Activated CD8-positive, alpha-beta memory T cell treated with anti-CD3 and anti-CD28 coated beads for 24 hours (primary cell): ENCODE measurements at places on chromosomes 6 and 20.

DNA sequence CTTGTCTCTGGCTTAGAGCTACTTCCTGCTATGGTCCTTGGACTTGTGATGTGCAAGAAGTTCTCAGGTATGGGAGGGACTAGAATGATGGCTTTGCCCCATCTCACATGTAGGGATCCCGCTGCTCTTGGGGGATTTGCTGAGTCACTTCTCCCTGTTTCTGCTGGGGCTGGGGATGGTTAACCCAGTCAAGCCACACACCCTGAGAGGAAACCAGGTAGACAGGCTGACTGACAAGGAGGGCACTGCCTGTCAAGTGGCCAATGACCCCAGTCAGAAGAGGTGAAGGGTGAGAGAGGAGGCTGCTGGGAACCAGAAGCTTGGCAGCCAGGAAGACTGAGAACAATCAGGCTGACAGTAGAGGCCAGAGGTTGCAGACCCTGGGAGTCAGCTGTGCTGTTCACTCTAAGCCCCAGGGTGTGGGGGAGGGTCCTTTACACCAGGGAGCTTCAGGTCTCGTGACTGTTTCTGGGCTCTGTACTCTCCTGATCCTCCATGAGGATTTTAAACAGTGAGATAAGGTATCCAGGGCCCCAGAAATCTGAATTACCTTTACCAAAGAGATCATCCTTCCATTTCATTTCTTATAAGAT is 34.6 kb downstream of the HLA-F start:
- no peak for DNase-seq

- no peak for DNase-seq
Measured at GRCh38 chr6:1535295-1535694, 74.4 kb upstream of the FOXC1 start.

DNA sequence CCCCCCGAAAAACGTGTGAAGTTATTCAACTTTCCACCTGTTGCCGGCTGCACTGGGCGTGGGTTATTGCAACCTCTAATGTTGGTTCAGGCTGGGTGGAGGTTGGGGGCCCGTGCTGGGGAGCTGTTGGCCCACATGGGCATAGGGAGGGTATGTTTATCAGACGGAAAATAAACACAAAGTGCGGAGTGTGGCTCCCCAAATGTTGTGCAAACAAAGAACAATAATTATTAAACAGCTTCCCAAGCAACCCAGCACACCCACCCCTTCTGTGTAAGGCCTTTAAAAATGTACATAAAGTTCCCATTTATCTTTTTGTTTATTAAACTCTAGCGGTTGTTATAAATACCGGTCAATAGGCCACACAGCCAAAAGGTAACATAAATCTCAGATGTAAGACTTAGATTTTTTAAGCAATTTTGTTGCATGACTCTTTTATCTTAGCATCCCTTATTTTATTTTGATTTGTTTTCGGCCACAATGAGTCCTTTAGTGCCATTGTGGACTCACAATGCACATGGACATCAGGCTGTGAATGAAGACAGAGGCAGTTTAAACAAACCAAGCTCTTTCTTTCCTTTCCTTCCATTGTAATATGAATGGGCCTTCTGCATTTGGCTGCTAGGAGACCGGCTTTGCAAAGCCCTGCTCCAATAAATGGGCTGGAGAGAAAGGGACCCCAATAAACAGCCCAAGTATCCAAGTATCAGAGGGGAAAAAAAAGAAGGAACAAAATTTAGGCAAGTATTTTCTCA is 6.9 kb upstream of the DLL1 start:
- DNase-seq = no peak

DNA sequence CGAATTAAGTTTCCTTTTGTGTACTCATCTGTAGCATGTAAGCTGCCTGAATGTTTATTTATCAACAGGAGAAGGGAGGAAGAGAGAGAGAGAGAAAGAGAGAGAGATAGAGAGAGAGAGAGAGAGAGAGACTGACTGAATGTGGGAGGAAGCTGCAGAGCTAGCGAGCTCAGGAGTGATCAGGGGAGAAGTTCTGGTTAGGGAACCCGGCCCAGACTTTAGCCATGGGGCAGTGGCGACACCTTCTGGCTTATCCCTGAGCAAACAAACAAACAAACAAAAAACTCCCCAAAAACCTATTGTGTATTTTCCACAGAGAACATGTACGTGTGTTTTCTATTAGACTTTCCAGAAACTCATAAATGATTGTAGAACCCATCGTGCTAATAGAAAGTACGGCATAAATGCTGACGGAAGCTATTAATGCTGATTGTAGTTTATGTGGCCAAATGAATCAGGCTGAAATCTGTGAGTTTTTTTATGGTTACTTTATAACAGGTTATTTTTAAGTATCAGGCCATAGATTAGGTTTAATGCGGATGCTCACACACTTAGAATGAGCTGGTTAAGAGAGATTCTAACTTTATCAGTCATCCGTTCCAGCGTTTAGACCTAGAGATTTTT is 92.8 kb downstream of the CLIC5 start:
- peak; percentile 73 for DNase-seq

GRCh38 chr6:93423542-93423941 is 4.2 kb upstream of the EPHA7 start:
- no peak for DNase-seq

GRCh38 chr20:61690993-61691838 is 374.5 kb downstream of the TAF4 start:
- DNase-seq = no peak

GRCh38 chr6:3741477-3741871 is 10.0 kb downstream of the PXDC1 start:
- DNase-seq = no peak

- DNase-seq = no peak
Measured at GRCh38 chr6:122323361-122323760, 76.1 kb upstream of the HSF2 start.

GRCh38 chr6:121885399-121886152 is 450.1 kb downstream of the GJA1 start:
- no peak for DNase-seq

- peak; percentile 88 for DNase-seq
Measured at GRCh38 chr6:148559848-148560433, 186.9 kb upstream of the UST start.

DNA sequence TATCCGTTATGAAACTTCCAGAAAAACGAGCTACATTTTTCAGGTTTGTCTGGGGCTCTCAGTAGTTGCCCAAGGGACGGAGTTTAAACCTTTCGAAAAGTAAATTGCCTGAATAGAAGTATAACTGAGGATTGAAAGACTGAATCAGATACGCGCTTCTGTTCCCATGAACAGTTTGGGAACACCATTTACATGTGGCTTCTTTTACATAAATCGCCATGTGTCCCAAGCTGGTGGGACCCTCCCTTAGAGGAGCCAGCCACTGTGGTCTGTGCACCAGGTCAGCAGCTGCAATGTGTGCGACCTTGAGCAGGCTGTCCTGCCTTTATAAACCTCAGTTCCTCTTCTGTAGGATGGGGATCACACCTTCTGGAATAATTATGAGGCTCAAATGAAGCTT is 11.0 kb downstream of the ENTPD6 start:
- DNase-seq = no peak

- no peak for DNase-seq
Measured at GRCh38 chr6:116016846-116017545, 43.7 kb downstream of the FRK start.

DNA sequence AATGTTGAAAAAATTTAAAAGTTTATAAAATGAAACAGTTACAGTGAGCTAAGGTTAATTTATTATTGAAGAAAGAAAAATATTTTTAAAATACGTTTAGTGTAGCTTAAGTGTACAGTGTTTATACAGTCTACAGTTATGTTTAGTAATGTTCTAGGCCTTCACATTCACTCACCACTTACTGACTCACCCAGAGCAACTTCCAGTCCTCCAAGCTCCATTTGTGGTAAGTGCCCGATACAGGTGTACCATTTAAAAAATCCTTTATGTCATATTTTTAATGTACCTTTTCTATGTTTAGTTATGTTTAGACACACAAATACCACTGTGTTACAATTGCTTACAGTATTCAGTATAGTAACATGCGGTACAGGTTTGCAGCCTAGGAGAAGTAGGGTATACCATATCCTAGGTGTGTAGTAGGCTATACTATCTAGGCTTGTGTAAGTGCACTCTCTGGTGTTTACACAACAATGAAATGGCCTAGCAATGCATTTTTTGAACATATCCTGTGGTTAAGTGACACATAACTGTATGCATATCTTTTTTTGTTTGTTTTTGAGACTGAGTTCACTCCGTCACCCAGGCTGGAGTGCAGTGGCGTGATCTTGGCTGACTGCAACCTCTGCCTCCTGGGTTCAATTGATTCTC is 26.3 kb downstream of the FLRT3 start:
- no peak for DNase-seq

- DNase-seq = no peak
Measured at GRCh38 chr6:31075528-31075927, 36.8 kb downstream of the C6orf15 start.
